ENCODE measurements at places on chromosomes 2 and 18.

DNA sequence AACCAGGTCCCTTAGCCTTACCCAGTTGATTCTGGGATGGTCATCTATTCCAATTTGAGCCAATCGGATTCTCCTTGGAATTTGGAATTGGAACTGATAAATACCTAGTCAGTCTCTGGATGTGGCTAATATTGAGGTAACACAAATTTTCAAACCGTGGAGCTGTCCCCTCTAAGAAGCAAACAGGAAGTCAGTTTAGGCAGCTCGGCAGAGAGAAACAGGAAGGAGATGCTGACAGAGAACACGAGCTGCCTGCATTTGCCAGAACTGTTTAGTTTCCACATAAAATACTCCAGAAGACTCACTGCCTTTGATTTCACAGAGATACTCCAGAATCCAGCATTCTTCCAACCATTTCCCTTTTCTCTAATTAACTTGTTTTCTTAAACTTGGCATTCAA is 1024.9 kb downstream of the BCL11A start:
- no peak for DNase-seq

DNA sequence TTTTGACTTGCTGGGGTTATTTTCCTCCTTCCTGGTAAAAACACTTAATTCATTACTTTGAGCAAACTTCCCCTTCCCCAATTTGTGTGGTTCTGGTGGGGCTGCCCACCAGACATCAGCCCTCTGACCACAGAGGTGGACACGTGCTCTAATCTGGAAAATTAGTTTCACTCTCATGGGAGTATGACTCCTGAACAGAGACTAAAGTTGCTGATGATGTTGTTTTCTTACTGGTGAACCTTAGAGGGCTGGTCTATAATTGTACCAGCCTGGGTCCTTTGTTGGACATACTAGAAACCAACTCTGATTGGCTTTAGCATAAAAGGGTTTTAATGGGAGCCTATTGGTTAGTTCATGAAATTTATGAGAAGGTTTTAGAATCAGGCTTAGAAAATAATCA is 54.1 kb upstream of the ACYP2 start:
- DNase-seq, result no peak

GRCh38 chr2:220075835-220076234 is 448.4 kb downstream of the SLC4A3 start:
- no peak for DNase-seq

GRCh38 chr18:52395146-52395852 is 55.3 kb downstream of the DCC start:
- no peak for DNase-seq

- DNase-seq, result peak; percentile 54
These were observed 11.5 kb upstream of the RTN4 start for GRCh38 chr2:55061523-55062344.

- no peak for DNase-seq
These were observed 150.8 kb downstream of the PARD3B start for GRCh38 chr2:204696124-204696523.

- no peak for DNase-seq
These were observed 149.9 kb downstream of the RBM43 start for GRCh38 chr2:151111599-151112278.

DNA sequence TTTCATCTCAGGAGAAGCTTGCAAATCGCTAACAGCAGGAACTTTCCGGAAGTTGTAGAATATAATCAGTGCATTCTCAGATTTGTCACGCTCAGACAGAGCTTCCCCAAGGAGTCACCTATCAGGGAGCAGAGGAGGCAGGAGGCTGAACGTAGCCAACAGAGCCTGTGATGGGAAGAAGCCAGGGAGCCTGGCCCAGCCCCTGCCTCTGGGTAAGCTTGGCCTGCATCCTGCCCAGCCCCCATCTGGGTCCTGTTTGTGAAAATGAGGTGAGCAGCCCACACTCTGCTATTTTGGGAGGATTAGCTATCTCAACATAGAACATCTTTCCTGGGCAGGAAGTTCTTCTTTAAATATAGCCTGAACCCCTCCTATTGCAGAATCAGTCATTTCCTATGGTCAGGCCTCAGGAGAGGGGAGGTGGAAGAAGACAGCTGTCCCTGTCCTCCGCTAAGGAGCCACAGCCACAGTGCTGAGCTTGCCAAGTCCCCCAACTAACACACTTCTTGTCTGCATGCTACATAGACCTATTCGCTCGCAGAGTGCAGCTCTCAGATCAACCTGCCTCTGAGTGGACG is 19.2 kb upstream of the PKDCC start:
- DNase-seq, result no peak

GRCh38 chr18:48340560-48340959 is 68.6 kb downstream of the ZBTB7C start:
- no peak for DNase-seq

GRCh38 chr2:7032371-7032770 is 115.2 kb downstream of the RNF144A start:
- no peak for DNase-seq

DNA sequence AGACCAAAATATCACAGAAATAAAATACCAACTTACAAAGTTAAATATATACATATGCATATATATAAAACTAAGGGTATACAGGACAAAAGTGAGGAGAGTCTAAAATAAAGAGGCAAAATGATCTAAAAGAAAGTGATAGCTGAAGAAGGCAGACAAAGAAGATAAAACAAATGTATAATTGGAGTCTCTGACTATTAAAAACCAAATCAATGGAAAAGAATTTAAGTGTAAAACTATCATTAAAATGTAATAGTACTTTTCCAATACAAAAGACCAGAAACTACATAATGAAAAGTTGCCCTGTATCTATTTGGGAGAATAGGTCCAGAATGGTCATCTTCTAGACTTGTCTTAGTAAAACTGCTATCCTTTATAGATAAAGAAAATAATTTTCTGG is 267.4 kb upstream of the KLHL14 start:
- DNase-seq, result no peak

- no peak for DNase-seq
These were observed 215.8 kb downstream of the FAM210A start for GRCh38 chr18:13510594-13510993.

- DNase-seq, result no peak
These were observed 134.2 kb downstream of the GLI2 start for GRCh38 chr2:120869730-120870466.

DNA sequence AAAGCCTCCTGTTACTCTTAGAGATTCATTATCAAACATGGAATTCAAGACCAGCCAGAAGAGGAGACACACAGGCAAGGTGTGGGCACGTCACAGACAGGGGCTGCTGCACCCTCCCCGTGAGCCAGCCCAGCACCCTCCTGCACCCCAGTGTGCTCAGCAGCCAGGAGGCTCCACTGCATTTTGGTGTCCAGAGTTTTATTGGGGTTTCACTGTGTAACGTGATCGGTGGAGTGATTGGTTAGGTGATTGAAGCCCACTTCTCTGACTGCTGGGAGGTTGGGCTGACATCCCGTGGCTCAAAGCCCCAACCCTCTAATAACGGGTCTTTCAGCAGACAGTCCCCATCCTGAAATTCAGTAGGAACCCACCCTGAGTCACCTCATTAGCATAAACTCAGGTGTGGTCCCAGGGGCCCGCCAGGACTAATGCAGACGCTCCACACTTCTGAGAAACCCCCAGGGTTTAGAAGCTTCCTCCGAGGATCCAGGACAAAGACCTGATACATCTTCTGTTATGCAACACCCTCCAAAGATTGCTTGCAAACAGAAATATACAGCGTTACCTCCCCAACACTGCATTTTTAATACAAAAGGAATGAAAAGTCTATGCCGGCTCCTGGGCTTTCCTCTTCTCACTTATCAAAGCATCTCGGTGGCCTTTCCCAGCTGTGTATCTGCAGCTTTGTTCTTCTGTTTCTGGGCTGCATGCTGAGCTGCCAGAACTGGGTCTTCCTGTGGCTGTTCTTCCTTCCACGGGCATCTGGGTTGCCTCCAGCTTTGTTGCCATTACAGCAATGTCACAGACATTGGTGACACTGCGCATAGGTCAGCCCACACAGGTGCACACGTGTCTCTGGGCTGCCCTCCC is 43.7 kb upstream of the SNED1 start:
- DNase-seq, result no peak

GRCh38 chr2:199128476-199129229 is 329.1 kb downstream of the SATB2 start:
- DNase-seq, result no peak

DNA sequence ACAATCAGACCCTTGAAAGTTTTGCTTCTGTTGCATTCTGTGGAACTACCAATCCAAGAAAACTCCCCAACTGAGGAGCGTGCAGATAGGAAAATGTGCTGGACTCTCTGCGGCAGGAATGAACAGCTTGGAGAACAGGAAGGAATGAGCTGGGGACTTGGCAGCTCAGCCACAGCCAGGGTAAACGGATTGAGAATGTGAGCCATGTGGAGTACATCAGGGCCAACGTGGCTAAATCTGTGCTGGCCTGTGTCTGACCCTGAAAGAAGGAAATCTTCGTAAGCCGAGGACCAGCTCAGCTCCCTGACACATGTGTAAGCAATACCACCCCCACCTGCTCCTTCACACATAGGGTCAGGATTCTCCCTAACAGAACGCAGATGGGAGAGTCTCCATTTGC is 1023.7 kb downstream of the BCL11A start:
- DNase-seq, result no peak

- DNase-seq, result no peak
These were observed 147.8 kb upstream of the FHL2 start for GRCh38 chr2:105546628-105546974.

GRCh38 chr18:46046126-46046525 is 25.9 kb downstream of the PSTPIP2 start:
- no peak for DNase-seq

DNA sequence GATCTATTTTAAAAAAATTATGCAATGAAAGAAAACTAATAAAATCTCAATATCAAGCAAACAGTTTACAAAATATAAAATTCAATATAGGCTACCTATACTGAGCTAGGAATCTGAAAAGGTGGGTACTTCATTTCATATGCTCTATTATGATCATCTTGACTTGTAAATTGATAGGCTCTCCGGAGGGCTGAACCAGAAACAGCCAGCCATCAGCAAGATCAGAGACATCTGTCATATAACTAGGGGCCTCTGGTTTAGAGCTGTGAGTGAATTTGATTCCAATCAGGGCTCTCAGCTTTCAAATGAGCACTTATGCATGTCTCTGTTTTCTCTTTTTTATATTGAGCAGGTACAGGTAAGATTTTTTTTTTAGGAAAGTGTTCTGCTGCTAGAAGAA is 114.2 kb downstream of the SPHKAP start:
- no peak for DNase-seq

DNA sequence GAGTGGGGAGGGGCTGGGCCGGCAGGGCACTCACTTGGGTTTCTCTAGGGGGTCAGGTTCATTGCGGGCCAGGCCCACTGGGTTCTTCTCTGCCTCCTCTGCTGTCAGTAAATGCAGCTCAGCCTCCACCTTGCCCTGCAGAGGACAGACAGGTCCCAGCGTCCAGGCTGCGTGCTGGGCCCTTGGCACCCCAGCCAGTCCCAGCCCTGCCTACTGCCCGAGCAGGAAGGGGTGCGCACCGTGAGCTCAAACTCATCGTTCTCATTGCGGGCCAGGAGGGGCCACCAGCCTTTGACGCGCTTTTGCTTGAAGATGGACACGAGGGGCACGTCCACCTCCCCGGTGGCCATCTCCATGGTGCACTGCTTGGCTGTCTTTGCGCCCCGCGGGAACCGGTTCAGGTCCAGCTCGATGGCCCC is 17.3 kb downstream of the OTOF start:
- no peak for DNase-seq
